Cortex of kidney (tissue), 1 donor: ENCODE measurements at places on chromosomes 4 and X.

- DNase-seq = no peak
Measured at GRCh38 chr4:1177274-1178141, 5.1 kb upstream of the SPON2 start.

GRCh38 chrX:107748506-107748905 is 27.1 kb downstream of the TSC22D3 start:
- DNase-seq = no peak

DNA sequence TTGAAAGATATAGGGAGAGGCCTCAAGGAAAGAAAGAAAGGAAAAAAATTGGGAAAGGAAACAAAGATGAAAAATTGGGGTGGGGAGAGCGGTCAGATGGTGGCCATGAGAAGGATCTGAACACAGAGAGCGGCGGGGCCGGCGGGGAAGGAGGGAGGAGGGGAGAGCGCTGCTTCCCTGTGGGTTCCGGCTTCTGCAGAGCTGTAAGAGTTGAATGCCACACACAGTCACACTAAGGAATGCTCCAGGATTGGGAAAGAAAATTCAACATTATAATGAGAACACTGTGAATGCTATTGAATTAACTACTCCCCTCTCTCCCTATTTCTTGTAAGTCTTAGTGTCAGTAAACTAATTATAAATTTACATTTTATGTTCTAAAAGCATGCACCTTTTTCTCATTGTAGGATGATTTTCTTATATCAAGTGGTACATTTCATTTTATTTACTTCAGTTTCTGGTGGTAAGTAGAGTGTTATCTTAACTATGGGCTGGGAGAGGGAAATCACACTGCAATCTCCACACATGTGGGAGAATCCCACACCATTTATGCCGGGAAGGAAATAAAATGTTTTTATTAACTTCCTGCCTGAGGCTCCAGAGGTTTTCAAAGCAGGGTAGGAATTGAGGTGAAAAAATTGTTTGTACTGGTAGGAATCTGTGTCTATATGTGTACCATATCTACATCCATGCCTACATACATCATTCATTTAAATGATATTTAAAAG is 904 bp downstream of the F11 start:
- DNase-seq = no peak

DNA sequence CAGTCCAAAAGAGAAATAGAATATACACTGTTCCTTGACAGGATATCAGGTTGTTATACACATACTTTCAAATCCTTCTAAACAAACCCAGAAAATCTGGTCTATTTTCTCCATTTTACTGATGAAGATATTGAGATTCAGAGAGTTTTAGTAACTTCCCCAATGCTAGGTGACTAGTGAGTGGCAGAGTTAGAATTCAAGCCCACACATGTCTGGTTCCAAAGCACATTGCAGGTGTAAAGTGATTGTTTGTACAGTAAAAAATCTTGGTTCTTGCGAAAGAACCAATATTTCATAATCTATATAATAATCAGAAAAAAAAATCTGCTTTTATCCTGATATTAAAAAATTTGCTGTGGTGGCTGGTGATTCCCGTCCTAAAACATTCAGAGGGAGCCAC is 39.5 kb upstream of the EMCN start:
- DNase-seq = no peak

- no peak for DNase-seq
Measured at GRCh38 chrX:136879001-136879687, 1.4 kb downstream of the RBMX start.

DNA sequence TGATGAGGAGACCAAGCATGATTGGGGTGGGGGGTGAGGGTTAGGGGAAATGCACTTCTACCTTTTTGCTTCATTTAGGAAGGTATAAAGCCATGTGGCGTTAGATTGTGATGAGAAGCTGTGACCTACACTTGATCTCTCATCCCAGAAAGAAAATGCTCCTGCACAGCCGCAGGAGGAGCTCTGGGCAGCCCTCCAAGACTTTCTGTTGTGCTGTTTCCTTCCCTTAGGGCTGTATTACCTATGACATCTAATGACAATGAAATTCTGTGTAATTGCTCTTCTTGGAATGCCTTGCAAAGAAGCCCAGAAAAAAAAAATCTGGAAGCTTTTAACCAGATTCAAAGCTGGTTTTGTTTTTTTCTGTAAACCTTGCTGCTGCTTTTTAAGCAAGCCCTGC is 13.4 kb downstream of the PRPS2 start:
- DNase-seq = no peak

- no peak for DNase-seq
Measured at GRCh38 chr4:71188156-71188640, 150.6 kb upstream of the SLC4A4 start.

DNA sequence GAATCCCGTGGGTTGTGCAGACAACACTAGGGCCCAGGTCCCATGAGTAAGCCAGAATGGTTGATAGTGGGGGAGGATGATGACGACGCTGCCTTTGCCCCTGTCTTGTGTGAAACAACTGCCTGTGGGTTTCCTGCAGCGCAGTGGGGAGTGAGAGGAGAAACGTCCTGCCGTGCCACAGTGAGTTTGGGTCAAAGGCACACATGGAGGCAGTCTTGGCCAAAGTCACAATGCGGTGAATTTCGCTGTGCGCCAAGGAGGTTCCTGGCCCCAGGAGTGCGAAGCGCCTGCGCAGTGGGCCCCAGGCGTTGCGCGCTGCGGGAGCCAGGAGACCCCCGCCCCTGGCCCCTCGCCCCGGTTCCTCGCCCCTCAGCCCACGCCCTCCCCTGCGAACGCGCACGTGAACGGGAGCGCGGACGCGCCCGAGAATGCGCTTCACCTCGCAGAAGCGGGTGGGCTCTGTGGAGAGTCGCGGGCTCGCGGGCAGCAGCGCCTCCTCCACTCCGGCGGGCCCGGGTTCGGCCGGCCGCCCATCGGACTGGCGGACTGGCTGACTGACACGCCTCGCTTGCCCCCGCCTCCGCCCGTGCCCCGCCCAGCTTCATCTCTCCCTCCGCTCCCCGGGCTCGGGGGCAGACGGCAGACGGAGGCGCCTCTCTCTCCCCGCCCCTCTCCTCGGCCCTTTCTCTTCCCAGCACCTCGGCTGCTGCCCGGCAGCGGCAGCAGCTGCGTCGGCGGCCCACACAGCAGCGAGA is at the start of gene NUDT10:
Gene NUDT10 (plus strand): TSS at position 635 of the 755 bp plus-strand sequence. CDS start 144 bp downstream, outside the sequence.
- DNase-seq = no peak

DNA sequence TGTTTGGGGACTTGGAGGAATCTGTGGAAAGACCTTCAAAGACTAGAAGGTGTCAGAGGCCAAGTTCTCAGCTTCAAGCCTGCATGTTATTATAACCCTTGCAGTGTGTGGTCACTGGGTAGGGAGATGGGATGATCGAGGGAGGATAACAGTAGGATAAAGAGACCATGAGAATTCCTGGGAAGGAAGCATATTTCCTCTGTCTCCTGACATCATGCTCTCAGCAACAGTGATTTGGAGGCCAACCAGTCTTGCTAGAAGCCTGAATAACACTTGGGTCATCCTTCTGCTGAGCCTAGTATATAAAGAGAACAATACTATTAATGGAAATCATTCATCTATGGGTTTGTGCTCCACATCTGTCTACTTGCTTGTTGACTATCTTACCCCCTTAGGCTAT is 40.9 kb upstream of the ANXA3 start:
- no peak for DNase-seq

DNA sequence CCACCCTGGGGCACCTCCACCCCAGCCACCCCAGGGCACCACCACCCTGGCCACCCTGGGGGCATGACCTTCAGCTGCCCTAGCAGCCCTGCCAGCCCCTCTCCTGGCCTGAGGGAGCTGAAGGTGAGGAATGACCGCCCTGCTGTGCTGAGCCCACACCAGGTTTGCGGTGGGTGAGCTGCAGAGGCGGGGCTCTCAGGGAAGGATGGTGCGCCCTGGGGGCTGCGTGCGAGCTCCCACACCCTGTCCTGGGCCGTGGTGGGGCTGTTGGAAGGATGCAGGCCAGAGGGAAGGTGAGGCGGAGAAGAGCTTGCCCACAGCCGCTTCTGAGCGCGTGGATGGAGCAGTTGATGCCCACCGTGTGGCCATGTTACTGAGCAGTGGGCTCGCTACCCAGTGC is 17.7 kb downstream of the UVSSA start:
- DNase-seq = no peak

GRCh38 chr4:2698951-2699505 is 57.1 kb downstream of the TNIP2 start:
- DNase-seq = no peak

DNA sequence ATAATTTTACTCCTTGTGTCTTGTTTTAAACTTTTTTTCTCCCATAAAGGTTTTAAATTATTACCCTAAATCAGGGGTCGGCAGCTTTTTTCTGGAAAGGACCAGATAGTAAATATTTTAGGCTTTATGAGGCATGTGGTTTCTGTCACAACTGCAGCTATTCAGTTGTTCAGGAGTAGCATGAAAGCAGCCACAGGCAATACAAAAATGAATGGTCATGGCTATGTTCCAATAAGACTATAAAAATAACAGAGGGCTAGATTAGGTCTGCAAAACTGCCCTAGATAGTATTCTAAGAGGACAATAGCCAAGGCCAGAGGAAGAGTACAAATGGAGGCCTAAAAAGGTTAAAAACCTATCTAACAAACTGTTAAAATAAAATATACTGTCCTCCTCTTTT is 24.6 kb downstream of the HERC5 start:
- DNase-seq = no peak

GRCh38 chr4:165758086-165758485 is 115.0 kb upstream of the TLL1 start:
- DNase-seq = no peak

DNA sequence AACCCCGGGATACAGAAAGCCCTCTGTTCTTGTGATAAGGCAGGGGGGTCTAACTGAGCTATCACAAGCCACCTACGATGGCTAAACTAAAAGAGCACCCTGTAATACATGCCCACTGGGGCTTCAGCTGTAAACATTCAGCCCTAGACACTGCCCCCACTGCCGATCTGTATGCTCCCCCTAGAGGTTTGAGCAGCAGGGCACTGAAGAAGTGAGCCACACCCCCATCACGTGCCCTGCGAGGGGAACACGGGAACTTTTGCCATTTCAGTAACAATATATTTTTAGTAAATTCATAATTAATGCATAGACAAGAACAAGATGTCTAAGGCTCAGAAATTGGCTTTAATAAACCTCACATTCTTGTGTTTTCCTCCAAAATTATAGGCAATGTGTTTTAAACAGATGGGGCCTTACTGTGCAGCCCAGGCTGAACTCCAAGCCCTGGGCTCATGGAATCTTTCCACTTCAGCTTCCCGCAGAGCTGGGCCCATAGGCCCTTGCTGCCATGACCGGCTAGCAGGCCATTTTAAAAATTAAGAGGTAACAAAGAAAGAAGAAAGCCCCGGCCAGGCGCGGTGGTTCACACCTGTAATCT is 235.3 kb upstream of the SFRP2 start:
- no peak for DNase-seq

- DNase-seq = no peak
Measured at GRCh38 chrX:9995855-9996339, 28.7 kb downstream of the CLDN34 start.

DNA sequence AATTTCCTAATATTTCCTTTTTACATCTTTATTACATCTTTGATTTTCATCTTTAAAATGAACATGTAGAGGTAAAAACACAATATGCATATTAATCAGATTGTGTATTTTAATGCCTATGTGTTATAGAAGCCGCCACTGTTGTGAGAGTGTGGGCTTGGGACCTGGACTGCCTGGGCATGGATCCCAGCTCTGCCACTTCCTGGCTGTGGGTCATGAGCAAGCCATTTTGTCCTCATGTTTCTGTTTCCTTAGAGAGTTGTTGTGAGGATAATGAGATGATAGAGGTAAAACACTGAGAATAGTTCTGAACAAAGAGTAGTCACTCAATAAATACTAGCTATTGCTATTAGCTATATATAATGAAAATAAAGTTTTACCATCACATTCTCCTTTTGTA is 38.4 kb upstream of the SCOC start:
- DNase-seq = no peak

DNA sequence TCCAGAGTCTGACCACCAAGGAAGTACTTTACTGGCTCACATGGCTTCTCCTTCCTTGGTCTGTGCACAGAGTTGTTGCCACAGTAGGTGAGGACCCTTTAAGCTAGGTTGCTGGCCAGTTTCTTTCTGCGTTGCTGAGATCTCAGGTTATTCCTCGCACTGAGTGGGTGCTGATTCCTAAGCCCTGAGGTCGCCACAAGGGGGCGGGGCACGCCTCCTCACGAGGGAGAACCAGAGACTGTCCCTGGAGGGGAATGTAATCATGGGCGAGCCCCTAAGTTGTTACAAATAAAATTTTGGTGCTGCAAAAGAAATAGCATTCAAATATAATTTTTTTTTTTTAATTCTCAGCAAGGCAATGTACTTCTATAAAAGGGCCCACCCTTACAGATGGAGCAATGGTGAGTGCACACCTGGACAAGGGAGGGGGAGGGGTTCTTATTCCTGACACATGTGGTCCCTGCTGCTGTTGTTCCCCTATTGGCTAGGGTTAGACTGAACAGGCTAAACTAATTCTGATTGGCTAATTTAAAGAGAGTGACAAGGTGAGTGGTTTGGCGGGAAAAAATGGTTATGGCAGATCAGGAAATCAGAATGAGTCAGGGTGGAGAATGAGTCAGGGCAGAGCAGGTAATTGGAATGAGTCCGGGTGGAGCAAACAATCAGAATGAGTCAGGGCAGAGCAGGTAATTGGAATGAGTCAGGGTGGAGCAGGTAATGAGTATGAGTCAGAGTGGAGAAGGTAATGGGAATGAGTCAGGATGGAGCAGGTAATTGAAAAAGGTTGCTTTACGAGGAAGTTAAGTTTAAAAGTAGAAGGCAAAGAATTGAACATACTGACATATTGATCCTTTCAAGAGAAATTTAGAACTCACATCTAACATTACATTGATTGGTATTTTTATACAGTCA is 107.5 kb downstream of the VSIG4 start:
- no peak for DNase-seq

DNA sequence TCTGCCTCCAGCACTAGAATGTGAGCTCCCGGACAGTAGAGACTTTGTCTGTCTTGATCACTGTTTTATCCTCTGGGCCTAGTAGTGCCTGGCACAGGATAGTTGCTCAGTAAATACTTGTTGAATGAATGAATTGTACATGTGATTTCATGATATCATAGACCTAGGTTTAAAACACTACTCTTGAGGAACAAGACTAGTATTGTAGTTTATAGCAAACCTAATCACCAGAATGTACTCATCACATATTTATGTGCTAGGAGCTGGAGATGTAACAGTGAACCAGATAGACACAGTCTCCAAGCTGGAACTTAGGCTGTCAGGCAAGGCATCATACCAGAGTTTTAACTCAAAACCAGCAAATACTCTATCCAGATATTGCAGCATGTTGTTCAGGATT is 23.5 kb downstream of the GAB3 start:
- DNase-seq = no peak

- no peak for DNase-seq
Measured at GRCh38 chrX:42934020-42934726, 156.2 kb upstream of the PPP1R2C start.

DNA sequence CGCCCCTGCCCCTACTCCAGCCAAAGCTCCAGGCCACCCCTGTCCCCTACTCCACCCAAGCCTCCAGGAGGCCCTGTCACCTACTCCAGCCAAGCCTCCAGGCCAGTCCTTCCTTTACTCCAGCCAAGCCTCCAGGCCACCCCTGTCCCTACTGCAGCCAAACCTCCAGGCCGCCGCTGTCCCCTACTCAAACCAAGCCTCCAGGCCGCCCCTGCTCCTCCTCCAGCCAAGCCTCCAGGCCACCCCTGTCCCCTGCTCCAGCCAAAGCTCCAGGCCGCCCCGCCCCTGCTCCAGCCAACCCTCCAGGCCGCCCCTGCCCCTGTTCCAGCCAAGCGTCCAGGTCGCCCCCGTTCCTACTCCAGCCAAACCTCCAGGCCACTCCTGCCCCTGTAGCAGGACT is 5.1 kb upstream of the ASMT start:
- DNase-seq = no peak

- no peak for DNase-seq
Measured at GRCh38 chrX:37364666-37365065, 15.5 kb downstream of the PRRG1 start.
